ENCODE measurements at places on chromosomes 3 and 15. TPM values are rescaled to one million over a fixed set of nuclear protein-coding genes. Genes with fewer than 3 reads are reported as not detected.

- no peak for DNase-seq
Observed at GRCh38 chr15:41495736-41496599, 2.3 kb downstream of the ITPKA start.

DNA sequence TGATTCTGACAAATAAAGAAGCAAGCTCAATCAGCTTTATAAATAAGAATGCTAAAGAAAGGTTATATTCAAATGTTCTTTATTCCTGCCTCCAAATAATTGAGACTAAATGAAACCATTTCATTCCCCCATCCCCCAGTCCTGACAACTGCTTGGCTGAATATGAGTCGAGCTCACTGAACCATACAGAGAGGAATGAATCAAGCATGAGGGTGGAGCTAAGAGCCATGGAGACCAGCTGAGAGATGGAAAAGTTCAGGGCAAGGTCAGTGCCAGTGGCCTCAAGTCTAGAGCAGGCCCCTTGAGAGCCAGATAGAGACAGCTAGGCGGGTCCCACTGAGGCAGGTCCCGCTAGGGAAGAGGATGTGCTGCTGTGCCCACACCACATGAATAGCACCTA is 188.7 kb upstream of the EIF1B start:
- DNase-seq, result no peak

GRCh38 chr3:166453478-166453877 is 616.3 kb upstream of the BCHE start:
- DNase-seq, result no peak

DNA sequence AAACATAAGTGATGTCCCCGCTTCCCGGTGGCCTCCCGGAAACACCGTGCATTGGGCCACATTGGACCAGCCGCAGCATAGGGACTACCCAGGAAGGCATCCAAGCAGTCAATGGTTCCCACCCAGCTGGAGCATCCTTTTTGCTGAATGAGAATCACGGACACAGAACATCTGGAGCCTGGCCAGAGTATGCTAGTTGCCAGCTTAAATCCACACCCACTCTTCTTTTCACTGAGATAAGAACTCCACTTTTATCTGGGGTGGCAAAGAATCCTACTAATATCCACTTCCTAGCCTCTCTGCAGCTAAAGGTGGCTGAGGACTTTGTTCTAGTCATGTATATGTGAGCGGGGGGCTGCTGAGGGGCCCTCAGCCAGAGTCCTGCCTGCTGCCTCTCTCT is 95.2 kb upstream of the PLXNA1 start:
- DNase-seq, result no peak

DNA sequence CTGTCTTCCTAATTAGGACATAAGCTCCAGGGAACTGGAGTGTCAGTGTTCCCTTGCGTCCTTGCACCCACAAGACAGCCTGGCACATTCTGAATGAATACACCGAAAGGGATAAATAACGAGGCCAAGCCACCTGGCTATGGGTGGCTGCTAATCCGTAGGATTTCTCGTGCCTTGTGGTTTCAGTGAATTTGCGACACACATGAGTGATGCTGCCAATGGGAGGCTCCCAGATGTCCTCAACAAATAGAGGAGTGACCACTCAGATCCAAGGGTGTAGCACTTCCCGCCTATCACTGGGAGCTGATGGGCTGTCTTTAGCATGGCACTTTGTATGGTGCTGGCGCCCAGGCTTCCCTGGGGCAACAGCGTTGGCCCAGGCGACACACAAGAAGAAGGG is 43.4 kb downstream of the APBA2 start:
- DNase-seq, result no peak

The SLC51A gene
- total RNA-seq, result not detected

The RNF168 gene
- total RNA-seq, result 39.3 TPM
